ENCODE measurements at places on chromosomes 1 and 21.

GRCh38 chr1:59520827-59521418 lies 224.0 kb downstream of the FGGY start:
- no peak for DNase-seq

- DNase-seq: no peak
Measured at GRCh38 chr1:2232255-2232915, 4.3 kb downstream of the SKI start.

DNA sequence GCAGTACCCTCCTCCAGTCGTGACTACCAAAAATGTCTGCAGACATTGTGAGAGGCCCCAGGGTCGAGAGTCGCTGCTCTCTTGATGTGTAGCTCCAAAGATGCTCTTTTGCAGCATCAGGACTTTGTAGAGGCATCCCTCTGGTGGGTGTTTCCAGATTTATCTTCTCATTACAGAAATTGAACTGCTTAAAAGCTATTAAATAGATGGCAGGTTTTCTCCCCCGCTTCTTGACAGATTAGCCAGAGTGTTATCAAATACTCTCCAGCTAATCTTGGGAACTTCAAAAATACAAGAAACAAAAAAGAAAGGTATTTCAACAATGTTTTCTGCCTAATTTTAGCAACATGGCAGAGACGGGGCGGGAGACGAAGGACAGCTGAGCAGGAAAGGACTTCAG lies 265.2 kb downstream of the KIF26B start:
- no peak for DNase-seq

DNA sequence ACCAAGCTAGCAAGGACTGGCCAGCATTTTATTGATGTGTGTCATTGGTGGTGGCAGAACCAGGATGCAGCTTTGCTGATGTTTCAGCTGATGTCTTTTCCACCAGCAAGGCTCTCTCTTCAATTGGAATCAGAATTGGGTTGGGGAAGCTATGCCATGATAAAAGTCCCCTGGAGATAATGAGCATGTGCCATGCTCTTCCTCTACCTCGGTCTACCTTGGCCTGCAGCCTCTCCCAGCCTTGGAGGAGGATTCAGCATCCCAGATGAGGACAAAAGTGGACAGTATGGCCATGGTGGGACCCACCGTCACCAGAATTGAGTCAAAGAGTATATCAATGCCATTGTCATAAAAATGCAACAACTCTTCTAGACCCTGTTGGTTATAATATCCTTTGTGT lies 8.6 kb downstream of the AVPR1B start:
- no peak for DNase-seq

DNA sequence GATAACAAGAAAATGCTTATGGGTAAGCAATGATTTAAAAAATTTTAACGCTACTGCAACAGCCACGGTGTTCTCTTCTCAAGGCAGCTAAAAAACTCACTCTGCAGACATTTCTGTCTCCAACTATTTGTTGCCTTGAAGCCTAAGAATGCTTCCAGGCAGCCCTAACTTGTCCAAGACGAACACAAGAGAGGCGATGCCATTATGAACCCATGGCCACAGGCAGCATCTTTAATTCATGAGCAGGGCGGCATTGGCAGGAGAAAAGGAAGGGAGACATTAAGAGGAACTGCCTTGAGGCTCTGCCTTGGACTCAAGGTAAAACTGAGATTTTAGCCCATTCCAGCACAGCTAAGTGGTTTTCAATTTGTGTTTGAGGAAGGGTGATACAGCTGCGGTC lies 67.5 kb downstream of the KCND3 start:
- DNase-seq: no peak

DNA sequence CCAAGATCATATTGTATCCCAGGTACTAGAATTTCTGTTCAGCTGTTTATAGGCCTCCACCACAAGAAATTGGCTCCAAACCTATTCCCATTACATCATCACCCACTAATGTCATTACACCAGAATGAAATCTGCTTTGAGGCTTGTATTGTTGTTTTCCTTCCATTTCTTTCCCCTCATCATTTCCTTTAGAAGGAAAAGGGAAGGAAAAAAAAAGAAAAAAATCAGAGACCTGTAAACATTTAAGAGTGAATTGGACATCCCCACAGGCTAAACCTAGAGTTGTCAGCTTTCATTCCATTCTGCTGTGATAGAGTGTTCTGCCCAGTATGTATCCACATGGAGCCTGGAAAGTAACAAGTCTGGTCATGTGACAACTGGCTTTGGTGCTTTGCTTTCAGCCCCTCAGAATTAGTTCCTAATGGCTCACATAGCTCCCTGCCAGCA lies 44.6 kb downstream of the NFYC start:
- DNase-seq: no peak

- DNase-seq: peak; percentile 47
Measured at GRCh38 chr1:60133848-60134247, 60.3 kb upstream of the C1orf87 start.

DNA sequence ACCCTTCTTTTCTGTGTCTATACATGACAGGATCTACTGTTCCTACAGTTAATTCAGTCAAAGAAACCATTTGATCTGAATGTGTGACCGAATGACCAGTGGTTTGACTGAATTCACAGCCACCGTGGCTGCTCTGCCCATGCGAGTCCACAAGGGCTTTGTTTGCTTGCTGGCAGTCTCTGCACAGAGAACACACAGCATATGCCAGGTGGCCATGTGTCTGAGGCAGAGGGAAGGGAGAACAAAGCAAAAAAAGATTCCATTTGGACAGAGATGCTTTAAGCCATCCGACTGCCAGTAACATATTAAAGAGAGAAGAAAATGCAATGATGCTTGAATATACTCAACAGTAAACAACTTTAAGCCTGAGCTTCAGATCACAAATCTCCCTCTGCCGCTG lies 737.8 kb upstream of the CXADR start:
- DNase-seq: peak; percentile 43

GRCh38 chr1:50047916-50048694 lies 24.4 kb upstream of the AGBL4 start:
- DNase-seq: peak; percentile 93

GRCh38 chr1:182080955-182081582 lies 19.6 kb upstream of the ZNF648 start:
- peak; percentile 71 for DNase-seq

- peak; percentile 94 for DNase-seq
Measured at GRCh38 chr1:86774305-86775295, 70.2 kb downstream of the SH3GLB1 start.

GRCh38 chr1:223299553-223299952 lies 64.4 kb downstream of the SUSD4 start:
- no peak for DNase-seq

DNA sequence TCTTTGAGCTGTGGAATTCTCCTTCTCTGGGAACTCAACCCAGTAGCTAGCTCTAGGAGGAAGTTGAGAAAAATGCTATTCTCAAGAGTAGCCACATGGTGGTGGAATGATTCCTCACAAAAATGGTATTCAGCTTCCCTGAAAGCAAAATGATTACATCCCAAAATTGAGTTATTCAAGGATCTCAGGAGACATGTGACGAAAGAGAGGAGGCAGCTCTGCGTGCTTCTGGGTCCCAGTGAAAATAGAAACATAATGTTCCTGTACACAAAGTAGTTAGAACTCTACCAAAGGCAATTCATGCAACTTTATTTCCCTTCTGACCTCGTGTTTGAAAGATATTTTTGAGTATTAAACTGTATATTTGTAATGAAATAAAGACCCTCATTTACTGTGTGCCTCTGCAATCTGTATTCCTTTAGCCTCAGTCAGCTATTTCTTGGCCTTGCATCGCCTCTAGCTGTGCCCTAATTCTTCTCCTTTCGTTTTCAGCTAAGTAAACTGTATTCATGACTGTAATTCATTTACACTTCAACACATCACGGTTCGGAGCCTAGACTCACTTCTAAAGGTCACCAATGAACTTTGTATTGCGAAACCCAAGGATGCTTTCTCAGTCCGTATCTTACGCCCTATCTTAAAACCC lies 167.3 kb downstream of the FASLG start:
- DNase-seq: peak; percentile 77

DNA sequence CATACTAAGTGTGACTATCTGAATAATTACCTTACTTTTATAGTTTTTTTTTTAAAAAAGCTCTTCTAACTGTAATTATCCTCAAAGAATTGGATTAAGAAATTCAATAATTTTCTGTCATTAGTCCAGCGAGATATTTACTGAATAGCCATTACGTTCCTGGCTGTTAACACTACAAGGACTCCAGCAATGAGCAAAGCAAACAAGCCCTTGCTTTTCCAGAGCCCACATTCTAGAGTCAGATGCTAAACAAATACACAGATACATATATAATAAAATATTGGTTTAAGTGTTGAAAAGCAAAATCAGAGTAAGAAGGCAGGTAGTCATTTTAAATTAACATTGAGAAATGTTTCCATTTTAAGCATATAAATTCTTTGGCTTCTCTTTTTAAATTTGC lies 118.4 kb downstream of the ATF6 start:
- peak; percentile 72 for DNase-seq
